GM13977 (cell line): ENCODE measurements at places on chromosomes 2 and 18.

DNA sequence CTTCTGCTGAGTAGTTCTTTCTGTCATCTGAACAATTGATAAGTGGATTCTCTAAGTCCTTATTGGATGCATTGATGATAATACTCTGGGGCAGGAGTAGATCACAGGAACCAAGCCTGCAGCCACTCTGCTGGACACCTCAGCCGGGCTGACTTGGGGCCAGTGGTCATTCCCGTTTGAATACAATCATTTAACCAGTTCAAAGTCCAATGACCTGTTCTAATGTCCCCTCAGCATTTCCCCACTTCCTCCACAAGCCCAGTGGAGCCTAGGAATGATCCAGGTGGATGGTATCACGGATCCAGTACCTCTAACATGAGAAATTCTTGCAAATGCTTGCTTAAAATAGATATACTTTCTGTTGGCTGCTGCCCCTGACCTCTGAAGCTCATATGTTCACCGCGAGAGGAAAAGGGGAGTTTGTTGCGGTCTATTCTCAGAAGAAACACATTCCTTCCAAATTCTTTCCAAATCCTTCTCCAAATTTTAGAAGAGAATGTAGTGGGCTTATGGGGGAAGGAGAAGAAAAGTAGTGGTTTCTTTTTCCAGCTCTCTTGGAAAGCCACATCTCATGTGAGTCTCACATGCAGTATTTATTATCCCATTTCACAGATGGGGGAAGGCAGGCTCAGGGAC, 170.9 kb downstream of the INHBB start:
- DNase-seq, result no peak

- DNase-seq, result no peak
Observed at GRCh38 chr2:237498341-237498740, 11.3 kb downstream of the MLPH start.

GRCh38 chr2:235244255-235245220, 249.3 kb upstream of the AGAP1 start:
- DNase-seq, result no peak

- DNase-seq, result no peak
Observed at GRCh38 chr18:50439460-50440015, 64.7 kb downstream of the SKA1 start.

DNA sequence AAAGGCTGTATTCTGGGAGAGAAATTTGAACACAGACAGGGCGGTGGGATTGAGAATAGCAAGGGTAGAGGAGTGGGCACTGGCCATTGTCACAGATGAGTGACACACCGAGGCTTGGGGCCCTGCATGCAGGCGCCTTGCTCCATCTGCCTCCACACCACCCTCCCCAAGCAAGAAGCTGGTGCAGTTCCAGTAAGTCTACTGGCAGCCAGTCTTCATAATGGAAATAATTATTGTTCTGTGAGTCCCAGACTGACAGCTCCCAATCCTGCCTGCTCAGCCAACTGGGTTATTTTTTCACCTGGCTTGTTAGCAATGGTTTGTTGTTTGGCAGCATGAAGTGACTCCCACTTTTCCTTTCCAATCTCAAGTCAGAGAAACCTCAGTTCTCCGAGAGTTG, 13.0 kb downstream of the TTC32 start:
- no peak for DNase-seq

DNA sequence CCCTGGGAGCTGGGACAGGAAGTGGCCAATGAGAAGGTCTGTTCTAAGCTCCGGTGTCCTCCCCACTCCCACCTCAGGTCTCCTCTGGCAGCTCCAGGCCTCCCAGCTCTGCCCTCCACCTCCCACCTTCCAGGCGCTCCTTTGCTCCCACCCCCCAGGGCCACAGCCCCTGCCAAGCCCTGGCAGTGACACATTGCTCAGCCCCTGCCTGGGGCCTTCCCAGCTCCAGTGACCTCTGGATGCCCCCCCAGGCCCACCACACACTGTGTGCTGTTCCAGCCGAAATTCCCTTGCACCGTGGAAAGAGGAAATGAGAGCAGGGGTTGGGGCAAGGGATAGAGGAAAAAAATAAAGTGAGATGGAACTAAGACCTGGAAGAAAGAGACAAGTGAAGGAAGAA, 289.6 kb downstream of the CYP26B1 start:
- DNase-seq, result no peak

DNA sequence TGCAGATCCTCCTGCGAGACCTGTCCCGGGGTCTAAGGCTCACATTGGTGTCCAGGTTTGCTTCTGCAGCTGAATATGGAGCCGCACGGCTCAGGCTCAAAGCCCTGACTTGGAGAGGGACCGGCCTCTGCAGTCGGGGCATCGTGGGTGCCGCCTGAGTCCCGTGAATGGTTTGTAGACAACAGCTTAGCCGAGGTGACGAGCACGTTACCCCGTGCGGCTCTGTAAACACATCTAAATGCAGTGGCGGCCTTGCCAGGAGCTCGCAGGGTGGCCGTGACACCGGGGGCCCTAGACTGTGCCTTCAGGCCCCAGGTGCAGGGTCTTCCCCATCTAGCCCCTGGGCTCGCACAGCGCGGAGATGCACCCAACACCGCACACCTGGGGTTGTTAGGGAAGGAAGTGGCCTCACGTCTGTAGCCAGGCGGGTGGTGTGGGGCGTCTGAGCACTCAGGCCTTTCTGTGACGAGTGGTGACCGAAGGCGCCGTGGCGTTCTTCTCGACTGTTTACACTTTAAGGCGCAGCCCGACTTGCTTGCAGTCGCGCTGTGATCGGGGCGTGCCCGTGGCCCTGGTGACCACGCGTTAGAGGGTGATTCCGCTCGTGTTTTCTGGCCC, 91.6 kb downstream of the NFATC1 start:
- no peak for DNase-seq

GRCh38 chr2:124646166-124646815, 621.2 kb downstream of the CNTNAP5 start:
- no peak for DNase-seq

DNA sequence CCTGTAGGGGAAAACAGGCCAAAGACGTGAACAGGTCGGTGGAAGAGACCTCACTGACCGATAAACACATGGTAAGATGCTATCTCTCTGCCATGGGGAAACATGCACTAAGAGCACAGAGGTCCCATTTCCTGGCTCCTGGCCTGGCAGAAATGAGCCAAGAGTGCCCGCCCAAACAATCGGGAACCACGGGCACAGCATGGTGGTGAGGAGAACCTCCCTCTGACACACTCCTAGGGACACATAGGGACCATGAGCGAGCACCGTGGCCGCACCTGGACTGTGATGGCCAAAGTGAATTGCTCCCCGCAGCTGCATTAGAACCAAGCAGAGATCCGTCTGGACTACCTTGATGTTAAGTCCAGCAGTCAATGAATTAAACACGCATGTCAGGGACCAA, 11.1 kb downstream of the HS6ST1 start:
- DNase-seq, result no peak

GRCh38 chr18:50009773-50010335, 185.1 kb downstream of the MYO5B start:
- DNase-seq, result peak; percentile 44

DNA sequence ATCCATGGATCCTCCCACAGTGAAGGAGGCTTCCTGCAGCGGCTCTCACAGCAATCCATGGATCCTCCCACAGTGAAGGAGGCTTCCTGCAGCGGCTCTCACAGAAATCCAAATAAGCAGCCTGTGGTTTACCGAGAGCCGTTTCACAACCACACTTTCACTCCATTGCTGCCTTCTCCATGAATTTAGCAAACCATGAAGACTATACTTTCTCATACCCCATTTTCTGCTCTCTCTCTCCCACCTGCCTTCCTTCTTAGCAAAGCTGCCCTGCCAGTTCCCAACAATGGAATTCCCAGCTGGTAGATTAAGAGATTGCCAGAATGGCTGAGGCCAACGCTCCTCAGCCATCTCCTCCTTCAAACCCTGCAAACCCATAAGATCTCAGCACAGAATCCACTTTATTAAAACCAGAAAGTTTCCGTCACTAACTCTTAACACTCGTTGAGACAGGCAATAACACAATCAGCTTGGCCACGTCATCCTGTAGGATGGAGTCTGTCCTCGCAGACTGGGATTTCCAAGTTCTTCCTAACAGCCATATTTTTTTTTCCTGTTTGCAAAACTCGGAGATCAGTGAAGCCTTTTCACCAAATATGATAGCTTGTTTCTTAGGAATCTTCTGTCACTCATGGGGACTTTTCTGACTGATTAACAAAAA, 162.2 kb downstream of the PXDN start:
- no peak for DNase-seq

DNA sequence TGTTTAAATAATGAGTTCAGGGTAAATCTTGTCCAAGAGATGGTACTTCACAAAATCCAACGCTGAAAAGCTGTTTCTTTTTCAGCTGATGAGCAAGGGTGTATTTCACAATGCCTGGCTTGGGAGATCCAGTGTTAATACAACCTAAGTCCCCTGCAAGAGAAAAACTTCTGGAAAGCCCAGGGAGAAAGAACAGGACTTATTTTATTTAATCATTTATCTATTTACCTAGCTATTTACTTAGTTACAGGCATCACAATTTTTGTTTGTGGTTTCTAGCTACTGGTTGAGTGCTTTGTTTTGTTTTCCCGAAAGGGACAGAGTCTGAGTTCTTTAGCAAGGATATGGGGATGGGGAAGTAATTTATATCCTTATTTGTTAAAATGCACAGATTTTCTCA, 598.2 kb upstream of the SYT4 start:
- no peak for DNase-seq

- no peak for DNase-seq
Observed at GRCh38 chr18:8785855-8786482, 80.6 kb downstream of the MTCL1 start.

DNA sequence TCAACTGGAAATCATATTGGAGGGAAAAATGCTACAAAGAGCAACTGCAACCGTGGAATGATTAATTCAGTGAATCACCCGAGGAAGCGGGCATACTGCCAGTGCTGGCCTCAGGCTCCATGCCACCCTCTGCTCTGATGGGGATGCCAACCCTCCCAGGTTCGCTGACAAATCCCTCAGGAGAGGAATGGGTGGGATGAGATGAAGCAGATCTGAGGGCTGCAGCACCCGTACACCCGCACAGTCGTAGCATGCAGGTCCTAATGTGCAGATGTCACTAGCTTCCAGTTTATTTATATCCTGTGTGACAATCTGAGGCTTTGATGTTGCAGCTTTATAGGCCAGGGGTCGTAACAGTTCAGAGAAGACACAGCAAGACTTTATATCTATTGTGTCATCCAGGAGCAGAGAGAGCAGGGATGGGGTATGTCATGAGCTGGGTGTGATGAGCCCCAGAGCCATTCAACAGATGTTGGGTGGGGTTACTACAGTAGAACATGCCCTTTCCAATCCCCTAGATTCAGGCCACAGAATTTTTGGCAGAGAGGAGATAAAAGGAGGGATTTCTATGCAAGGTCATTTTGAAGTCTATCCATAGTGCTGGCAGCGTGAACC, 44.6 kb downstream of the DPP4 start:
- no peak for DNase-seq
